Upper lobe of right lung (tissue), 1 donor: ENCODE measurements at places on chromosomes 6 and 20.

GRCh38 chr20:12093057-12093796, 175.5 kb downstream of the BTBD3 start:
- no peak for DNase-seq

- no peak for DNase-seq
Observed at GRCh38 chr6:44674226-44675155, 287.0 kb downstream of the CDC5L start.

DNA sequence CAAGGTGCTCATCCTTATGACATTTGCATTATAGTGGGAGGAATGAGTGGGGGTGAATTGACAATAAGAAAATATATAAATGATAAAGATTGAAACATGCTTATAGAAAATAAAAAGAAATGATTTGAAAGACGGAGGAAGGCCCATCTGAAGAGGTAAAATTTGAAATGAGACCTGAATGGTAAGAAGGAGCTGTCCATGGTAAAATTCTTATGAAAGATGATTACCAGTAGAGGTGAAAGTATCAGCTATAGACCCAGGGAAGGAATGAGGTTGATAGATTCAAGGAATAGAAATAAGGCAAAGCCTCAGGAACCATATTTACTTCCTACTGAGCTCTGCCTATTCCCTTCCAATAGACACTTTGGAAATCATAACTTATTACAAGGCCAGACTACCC, 149.7 kb downstream of the HTR1B start:
- no peak for DNase-seq

DNA sequence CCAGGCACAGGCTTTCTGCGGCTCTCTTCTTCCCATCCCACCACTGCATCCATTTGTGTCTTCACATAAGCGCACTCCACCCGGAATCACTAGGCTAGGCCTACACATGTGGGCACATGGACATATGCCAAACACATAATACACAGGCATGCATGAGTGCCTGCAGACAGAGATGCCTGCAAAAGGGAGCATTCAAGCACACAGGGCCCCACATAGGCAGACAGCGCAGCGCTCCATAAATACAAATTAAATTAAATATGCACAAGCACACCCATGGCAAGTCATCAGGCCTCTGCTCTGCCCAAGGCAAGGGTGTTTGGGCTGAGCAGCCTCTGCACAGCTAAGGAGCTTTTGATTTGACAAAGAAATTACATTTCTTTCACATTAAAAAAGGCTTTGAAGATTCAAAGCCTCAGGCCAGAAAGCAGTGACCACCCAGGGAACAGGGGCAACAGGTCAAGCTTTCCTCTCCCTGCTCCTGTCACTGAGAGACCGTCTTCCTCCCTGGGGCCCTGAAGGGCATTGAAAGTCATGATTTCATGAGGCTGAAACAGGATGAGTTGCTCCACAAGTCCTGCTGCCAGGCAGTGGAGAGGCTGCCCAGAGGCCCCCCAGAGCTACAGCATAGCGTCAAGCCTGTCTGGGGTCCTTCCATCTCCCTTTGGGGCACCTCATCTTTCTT, 134.2 kb upstream of the LRFN2 start:
- no peak for DNase-seq

DNA sequence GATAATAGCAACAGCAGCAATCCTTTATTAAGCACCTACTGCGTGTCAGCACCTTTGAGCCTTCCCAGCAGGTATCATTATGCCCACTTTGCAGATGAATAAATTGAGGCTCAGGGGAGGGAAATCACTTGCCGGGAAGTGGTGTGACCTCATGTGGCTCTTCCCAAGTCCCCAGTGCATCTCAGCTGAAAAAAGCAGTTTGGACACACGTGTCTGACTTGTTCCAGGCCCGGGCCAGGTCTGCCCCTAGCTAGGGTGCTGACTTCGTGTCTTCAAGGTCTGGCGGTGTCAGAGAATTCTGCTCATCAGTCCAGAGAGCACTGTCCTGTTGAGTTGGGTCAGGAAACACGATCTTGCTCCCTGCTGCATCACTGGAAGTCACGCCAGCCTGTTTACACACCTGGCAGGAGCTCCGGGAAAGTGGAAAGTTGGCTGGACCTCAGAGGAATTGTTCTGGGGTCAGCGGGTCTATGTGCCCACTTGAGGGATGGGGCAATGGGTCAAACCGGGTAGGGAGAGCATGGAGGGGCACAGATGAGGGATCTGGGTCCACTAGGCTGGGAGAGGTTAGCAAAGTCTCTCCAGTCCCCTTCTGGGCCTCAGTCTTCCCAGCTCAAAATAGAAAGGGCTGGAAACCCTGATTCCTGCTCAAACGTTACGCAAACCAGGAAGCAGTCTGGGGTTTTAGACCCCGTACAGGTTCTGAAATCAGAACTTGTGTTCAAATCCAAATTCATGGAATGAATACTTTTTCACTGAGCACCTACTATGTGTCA, 10.5 kb downstream of the SLC13A3 start:
- no peak for DNase-seq

- no peak for DNase-seq
Observed at GRCh38 chr6:34084591-34085290, 61.1 kb downstream of the GRM4 start.

- DNase-seq: no peak
Observed at GRCh38 chr6:155026022-155026705, 31.0 kb downstream of the TIAM2 start.

GRCh38 chr6:31586008-31586407, at the start of gene LST1:
TSS of gene LST1 (plus strand) at chr6:31586277. CDS start at chr6:31587300, 1,023 bp downstream.
- peak; percentile 64 for DNase-seq

GRCh38 chr6:13011612-13012146, 295.1 kb downstream of the PHACTR1 start:
- no peak for DNase-seq

DNA sequence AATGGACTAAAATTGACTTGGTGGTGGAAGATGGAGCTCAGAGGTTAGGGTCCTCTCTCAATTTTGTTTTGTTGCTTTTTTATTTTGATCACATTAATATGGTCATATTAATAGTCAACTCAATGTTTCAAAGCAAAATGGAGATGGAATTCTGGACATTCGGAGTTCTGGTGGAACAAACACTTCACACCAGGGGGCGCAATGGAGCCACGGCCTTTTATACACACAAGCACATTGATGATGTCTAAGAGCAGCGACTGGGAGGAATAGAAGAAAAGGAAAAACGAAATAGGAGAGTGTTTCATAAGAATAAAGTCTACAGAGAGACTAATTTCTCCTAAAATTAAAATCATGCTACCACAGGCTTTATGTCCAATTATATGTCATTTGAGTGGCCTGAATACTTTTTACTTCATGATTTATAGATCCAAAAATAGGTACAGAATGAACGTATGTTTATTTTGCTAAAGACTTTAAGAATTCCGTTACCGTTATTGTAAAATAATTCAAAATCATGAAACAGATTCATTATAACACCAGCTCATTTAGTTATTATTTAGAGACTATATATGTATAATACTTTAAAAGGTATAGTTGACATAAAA, 197.6 kb upstream of the SASH1 start:
- DNase-seq: peak; percentile 79

DNA sequence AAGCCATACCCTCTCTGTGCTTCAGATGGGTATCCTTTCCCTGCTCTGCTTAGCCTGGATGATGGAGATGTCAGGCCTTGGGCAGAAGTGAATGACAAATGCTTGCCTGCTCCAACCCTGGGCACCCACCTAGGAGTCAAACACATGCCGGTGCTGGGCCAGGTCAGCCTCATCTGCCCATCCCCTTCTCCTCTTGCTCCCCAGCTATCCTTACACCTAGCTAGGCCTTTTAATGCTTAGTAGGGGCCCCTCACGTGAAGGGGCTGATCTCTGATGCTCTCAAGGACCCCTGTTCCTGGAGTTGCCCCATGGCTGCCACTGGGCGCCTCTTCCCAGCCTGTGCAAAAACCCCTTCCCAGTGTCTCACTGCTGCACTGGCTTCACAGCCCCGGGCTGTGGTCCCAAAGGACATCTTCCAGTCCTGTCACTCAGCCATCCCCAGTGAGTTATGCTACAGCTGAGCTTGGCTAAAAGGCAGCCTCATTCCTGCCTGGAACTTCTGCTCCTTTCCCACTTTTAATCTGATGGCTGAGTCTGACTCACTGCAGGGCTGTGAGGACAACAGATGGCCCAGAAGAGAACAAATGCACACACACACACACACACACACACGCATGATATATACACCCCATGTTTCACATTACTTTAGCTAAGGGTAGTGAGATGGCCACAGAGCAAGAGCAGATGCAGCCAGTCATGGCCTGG, 12.8 kb upstream of the SDCBP2 start:
- no peak for DNase-seq

DNA sequence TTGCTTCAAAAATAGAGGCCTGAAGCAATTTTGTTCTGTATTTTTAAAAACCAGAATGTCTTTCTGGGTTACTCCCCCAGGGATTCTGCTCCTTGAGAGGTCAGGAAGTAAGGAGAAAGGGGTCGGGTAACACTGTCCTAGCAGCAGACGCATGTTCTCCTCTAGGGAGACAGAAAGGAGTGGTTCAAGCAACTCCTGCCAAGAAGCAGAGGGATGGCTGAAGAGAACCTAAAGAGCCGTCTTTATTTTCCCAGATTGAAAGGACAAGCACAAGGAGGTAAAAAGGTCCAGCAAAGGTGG, 58.0 kb upstream of the SLC4A11 start:
- DNase-seq: no peak

- no peak for DNase-seq
Observed at GRCh38 chr6:16319813-16320532, 81.6 kb downstream of the GMPR start.

GRCh38 chr6:3911614-3912336, 62.6 kb downstream of the FAM50B start:
- no peak for DNase-seq

- no peak for DNase-seq
Observed at GRCh38 chr6:39808346-39808745, 16.2 kb downstream of the DAAM2 start.

DNA sequence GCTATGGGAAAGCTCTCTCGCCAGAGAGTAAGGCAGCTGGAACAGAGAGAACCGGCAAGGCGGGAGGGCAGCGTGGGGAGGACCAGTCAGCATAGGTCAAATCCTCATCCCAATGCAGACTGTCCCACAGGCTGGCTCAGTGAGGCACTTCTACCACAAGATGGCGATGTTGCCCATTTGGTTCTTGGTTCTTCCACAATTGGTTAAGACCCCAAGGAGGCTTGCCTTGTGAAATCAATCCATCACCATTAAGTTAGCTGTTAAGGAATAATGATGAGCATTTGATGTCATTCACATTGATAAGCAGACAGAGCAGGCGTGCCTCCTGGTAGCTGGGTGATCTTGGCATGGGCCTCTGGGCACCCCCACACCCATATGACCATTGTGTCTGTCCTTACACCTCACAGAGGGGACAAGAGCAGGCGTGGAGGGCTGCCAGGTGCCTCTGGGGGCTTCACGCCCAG, 2.4 kb downstream of the CSTL1 start:
- DNase-seq: no peak

GRCh38 chr20:53795170-53795569, 201.5 kb upstream of the ZNF217 start:
- DNase-seq: no peak

GRCh38 chr20:1507276-1507675, 16.1 kb upstream of the SIRPB2 start:
- DNase-seq: no peak

- no peak for DNase-seq
Observed at GRCh38 chr6:156193381-156193780, 583.8 kb upstream of the ARID1B start.

GRCh38 chr6:14004258-14004657, 79.5 kb downstream of the RNF182 start:
- DNase-seq: no peak

GRCh38 chr6:166456395-166457156, 73.8 kb upstream of the MPC1 start:
- no peak for DNase-seq

- DNase-seq: no peak
Observed at GRCh38 chr6:3777730-3778461, 26.4 kb upstream of the PXDC1 start.

GRCh38 chr6:53159558-53159957, 10.9 kb upstream of the GCM1 start:
- DNase-seq: no peak

- DNase-seq: peak; percentile 89
Observed at GRCh38 chr6:136643850-136644596, 93.8 kb upstream of the MAP7 start.

DNA sequence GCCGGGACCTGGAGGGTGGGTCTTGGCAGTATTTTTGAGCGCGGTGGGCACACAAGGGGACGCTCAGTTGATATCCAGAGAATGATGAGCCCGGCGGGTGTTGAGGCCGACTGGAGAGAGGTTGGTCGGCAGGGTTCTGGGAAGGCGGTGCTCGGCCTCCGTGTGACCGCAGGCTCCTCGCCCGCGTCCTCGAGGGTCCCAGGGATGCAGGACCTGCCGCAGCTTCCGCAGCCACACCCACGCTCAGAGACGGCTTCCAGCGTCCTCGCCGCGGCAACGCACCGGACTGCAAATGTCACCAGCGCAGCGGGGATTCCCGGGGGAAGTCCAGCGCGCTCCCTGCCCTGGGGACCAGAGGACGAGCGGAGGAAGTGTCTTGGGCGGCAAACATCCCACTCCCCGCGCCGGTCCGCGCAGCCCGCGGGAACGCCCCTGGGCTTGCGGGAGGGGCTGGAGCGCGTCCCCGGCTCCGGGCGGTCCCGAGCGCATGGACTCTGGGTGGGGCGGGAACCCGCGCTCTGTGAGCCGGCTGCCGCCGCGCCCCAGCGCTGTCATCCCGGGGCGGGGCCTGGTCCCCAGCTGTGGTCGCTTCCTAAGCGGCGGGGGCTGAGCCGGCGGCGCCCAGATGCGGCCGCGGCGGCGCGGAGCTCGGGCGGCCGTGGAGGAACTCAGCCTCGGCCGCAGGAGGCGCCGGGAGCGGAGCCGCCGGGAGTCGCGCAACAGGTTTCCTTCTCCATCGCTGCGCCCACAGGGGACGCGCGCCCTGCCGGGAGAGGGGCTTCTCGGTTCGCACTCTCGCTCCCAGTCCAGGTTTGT, at the start of gene STX11:
TSS of gene STX11 (plus strand) at position 624 of the 816 bp plus-strand sequence. CDS start 36,111 bp downstream, outside the sequence.
- peak; percentile 92 for DNase-seq

DNA sequence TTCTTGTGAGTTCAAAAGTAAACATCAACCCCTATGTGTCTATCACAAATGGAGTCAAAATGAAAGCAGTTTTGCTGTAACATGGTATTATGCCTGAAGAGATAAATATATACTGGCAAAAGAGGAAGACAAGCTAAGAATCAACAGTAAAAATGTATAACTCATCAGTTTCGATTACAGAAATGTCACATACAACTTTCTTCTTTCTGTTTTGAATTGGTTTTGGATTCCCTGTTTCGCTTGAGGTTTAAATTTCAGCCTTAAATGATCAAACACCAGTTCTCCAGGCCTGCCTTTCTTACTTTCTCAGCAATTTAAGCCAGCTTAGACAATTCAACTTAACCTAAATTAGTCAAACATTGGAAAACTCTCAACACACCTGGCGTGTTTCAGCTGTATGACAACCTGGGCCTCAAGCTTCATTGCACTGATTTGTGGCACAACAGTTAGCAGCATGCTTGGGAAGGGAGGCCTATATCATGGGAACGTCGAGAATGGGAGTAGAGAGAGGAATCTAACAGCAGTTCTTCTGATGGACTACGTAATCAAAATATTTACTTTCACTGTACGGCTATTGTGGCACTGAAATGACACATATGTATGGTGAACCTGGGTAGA, 51.9 kb upstream of the MARCKS start:
- no peak for DNase-seq
